Stimulated activated CD4-positive, alpha-beta T cell treated with anti-CD3 and anti-CD28 coated beads, Interleukin-4, amount 100 ng/mL, for 4 hours (primary cell): ENCODE measurements at places on chromosomes 6 and 20.

- DNase-seq: no peak
Measured at GRCh38 chr6:2921520-2922115, 18.5 kb upstream of the SERPINB9 start.

DNA sequence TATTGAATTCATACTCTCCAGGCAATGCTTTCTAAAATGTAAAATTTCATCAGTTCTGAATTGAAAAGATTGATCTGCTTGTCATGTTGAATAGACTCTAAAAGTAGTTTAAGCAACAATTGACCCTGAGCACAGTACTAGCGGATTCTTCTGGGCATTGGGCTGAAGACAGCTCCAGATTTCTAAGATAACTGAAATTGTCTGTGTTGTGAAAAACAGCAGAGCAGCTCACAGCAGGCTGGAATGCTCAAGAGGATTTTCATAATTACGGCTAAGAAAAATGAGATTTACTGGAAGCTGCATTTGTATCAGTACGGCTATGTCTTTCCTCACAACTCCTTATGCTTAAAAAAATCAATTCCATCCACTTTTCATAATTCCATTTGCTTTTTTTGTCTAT lies 373.7 kb downstream of the HACE1 start:
- no peak for DNase-seq

GRCh38 chr6:110055387-110055735 lies 77.2 kb downstream of the GPR6 start:
- DNase-seq: no peak

GRCh38 chr6:149942461-149942829 lies 631 bp downstream of the ULBP2 start:
- DNase-seq: no peak

GRCh38 chr20:21323640-21324039 lies 20.5 kb downstream of the XRN2 start:
- no peak for DNase-seq

DNA sequence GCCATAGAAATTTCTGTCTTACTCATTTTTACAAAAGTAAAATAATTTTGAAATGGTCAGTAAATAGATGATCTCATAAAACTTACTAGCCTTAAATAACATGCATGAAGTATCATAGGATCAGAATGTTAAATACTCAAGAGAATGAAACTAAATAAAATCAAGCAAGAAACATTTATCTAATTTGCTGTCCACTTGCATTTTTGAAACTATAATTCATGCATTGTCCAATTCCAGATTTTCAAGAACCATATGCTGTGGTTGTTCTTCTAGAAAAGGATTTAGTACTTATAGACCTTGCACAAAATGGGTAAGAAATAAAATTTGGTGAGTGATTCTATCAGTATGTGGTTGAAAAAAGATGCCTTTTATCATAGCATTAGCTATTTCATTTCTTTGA lies 107.0 kb downstream of the STXBP5 start:
- DNase-seq: no peak
